ENCODE measurements at places on chromosomes 16 and 17.

DNA sequence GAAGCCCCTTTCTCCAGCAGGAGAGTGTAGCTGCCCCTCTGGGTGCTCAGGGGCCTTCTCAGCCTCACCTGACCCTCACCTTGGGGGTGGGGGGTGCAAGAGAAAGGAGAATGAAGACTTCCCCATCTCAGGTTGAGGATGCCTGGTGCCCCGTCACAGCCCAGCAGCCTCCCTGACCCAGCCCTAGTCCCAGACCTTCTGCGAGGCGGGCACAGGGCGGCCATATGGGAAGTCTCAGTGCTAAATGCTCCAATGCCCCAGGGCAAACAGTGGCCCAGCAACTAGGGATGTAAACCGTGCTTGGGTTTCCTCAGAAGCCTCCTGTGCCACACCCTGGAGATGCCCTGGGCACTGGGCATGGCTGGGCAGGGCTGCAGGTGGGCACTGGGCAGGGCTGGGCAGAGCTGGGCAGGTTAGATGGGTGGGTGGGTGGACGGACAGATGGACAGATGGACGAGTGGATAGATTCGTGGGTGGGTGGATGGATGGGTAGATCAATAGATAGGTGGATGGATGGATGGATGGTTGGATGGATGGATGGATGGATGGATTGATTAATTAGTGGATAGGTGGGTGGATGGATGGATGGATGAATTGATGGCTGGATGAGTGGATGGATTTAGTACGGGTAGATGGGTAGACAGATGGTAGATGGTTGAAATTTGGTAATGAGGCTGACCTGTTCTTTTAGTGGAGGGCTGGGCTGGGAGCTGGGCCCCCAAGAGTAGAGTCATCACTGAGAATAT lies 16.8 kb downstream of the TPSD1 start:
- no peak for DNase-seq

GRCh38 chr17:27762527-27763305 lies 37.6 kb downstream of the NOS2 start:
- DNase-seq = peak; percentile 57

- no peak for DNase-seq
These were observed 40.8 kb downstream of the IRX6 start for GRCh38 chr16:55364811-55365210.

GRCh38 chr16:65333283-65333682 lies 211.4 kb upstream of the CDH11 start:
- peak; percentile 35 for DNase-seq

DNA sequence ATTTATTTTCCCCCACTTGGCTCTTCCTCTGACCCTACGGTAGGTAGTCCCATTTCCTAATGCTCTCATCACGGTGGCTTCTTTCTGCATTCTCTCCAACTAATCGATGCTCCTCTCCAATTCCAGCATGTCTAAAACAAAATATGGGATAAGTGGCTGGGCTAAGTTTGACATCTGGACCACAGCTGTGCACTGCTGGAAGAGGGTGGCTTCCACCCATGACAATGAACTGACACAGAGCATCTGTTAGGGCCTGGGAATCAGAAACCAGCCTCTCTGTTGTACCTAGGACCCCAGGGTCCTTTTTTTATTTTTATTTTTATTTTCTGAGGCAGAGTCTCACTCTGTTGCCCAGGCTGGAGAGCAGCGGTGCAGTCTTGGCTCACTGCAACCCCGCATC lies 29.0 kb upstream of the SLC39A11 start:
- no peak for DNase-seq

GRCh38 chr16:51592001-51592501 lies 441.0 kb upstream of the SALL1 start:
- no peak for DNase-seq

- peak; percentile 59 for DNase-seq
These were observed 47.4 kb downstream of the AXIN2 start for GRCh38 chr17:65514082-65514481.

GRCh38 chr16:38941-39892 lies 14.2 kb downstream of the POLR3K start:
- no peak for DNase-seq

DNA sequence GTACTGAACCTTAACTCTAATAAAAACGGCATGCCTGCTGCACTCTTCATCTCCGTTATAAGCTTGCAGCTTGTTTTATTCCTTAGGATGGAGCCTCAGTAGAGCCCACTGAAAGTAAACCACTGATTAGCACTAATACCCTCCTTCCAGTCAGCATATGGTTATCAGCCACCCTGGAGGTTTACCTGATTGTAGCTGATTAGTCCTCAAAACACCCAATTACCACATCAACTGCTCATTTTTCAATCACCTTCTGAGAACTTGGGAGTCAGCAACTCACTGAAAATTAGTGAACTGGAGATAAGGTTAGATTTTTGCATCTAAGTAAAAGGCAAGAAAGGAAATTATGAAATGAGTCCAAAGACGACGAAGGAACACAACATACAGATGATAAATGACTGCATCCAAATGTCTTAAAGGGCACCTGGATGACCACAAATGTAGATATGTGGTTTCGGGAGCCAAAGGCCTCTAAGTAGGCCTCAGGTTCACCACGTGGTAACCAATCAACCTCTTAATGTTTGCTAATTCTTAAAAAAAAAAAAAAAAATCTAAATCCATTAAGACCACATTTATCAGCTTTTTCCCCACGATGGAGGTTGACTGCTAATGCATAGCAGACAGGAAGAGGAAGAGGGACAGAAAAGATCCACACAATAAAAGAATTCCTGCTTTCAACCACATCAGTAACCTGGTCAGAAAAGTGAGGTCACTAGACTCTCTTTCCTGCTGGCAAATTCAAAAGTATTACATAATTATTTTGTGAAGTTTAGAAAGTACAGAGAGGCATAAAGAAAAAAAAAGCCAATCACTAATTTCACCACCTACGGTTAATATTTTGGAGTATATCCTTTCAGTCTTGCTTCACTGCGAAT lies 28.0 kb downstream of the DCUN1D3 start:
- no peak for DNase-seq

DNA sequence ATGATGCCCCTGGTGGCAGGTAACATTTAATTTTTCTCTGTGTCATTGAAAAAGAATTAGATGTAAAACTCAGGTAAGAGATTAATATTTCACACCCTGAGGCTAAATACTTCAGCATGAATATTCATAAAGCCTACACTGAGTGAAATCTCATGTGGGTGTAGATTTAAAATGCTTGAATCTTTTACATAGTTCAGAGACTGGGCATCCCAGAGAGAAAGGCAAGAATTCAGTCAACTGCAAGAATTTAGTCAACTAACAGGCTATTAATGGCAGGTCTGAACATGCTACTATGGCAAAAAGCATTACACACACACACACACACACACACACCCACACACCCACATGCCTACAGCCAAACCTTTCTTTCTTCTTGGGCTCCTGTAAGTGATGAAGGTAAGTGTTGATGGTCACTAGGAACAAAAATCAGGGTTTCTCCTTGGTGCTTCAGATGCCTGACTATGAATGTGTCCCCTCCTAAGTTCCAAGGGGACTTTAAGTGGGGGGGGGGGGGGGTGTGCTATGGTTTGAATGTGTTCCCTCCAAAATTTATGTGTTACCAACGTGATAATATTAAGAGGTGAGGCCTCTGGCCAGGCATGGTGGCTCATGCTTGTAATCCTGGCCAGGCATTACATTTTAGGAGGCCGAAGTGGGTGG lies 63.7 kb upstream of the PSMD7 start:
- no peak for DNase-seq

GRCh38 chr16:70151941-70152509 lies 21.6 kb upstream of the CLEC18C start:
- no peak for DNase-seq

GRCh38 chr17:6611231-6611630 lies 29.3 kb downstream of the KIAA0753 start:
- no peak for DNase-seq

GRCh38 chr17:57806167-57806830 lies 43.5 kb downstream of the MRPS23 start:
- no peak for DNase-seq

- peak; percentile 12 for DNase-seq
These were observed 290.4 kb downstream of the HS3ST3A1 start for GRCh38 chr17:13311306-13311705.

DNA sequence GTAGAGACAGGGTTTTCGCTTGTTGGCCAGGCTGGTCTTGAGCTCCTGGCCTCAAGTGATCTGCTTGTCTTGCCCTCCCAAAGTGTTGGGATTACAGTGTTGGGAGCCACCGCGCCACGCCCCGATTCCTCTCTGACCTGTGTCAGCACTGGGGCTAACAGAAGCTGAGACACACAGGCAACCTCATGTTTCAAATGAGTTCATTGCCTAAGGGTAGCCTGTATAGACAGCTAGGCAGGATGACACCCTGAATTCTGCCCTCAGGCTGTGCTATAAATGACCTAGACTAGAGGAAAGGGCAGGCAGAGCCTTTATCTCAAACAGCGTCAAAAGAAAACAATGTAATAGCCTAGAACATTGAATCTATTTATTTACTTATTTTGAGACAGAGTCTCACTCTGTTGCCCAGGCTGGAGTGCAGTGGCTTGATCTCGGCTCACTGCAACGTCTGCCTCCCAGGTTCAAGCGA lies 2.3 kb upstream of the CDK3 start:
- DNase-seq = no peak

- no peak for DNase-seq
These were observed 287.6 kb downstream of the MAP2K6 start for GRCh38 chr17:69702078-69702477.

DNA sequence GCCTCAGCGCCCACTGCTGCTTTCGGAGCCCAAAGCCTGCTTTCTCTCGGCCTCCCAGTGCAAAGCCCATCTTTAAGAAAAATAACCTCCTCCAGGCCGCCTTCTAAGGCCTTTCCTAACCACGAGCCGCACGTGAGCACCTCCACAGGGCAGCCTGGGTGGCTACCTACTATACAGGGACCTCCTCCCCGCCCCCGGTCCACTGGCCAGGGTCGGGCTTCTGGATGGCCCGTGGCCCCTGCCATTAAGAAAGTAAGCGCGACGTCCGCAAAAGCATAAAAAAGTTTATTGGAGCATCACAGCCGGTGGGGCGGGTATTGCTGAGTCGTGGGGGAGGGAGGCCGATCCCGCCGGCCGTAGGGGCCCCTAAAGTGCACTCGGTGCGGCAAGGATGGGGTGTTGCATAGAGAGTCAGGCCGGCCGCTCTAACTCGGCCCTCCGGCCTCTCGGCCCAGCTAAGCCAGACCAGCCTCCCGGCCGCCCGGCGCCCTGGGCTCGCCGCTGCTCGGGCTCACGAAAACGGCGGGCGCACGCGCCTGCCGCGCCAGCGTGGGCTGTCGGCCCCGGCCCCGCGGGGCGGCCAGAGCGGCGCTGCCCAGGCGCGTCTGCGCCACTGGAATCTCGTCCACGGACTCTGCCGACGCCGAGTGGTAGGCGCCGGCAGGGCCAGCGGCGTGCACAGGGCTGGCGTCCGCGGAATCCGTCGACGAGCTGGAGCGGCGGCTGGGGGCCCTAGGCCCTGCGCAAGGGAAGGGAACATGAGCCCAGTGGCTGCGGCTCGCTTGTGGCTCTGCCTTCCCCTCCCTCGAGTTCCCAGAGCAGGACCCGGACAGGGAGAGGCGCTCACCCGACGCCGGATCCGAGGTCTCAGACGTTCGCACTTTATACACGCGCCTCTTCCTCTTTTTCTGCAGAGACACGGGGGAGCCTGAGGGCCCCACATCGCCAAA lies 1.1 kb upstream of the TPPP3 start:
- DNase-seq = no peak

- DNase-seq = no peak
These were observed 107.6 kb upstream of the CHMP6 start for GRCh38 chr17:80883831-80884735.

- DNase-seq = no peak
These were observed 1554.6 kb downstream of the CDH8 start for GRCh38 chr16:60481591-60481990.

DNA sequence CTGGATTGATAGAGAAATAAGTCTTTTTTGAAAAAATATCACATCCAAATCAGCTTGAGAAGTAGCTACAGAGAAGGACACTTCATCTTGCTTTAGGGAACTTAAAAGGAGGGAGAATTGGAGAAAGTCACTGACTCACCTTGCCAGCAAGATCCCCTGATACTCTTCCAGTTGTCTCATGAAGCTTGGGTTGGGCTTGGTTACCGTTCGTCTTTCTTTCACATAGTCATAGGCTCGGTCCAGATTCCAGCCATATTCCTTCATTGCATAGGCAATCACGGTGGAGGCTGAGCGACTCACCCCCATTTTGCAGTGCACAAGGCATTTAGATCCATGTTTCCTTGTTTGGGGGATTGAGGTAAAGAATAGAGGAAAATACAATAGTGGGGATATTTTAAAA lies 25.3 kb upstream of the CORO6 start:
- DNase-seq = no peak

DNA sequence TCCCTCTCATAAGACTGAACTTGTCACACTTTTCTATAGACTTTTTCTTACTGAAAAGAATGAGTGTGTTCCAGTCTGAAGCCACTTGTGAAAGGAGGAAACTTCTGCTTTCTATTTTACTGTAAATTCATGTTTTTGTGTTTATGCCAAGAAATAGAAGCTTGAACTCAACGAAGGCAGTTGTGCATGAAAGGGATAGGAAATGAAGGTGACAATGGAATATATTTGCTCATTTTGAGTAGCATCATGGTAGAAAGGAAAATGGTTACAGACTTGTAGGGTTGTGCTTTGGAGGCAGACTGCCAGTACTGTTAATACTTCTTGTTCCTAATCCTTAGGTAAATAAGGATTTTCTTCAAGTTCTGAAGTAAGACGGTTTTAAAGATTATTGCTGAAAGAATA lies 8.1 kb downstream of the CLTC start:
- DNase-seq = no peak

- no peak for DNase-seq
These were observed 48.9 kb downstream of the SNX29 start for GRCh38 chr16:12025472-12025871.

GRCh38 chr16:67386861-67387455 lies 6.3 kb downstream of the TPPP3 start:
- no peak for DNase-seq

DNA sequence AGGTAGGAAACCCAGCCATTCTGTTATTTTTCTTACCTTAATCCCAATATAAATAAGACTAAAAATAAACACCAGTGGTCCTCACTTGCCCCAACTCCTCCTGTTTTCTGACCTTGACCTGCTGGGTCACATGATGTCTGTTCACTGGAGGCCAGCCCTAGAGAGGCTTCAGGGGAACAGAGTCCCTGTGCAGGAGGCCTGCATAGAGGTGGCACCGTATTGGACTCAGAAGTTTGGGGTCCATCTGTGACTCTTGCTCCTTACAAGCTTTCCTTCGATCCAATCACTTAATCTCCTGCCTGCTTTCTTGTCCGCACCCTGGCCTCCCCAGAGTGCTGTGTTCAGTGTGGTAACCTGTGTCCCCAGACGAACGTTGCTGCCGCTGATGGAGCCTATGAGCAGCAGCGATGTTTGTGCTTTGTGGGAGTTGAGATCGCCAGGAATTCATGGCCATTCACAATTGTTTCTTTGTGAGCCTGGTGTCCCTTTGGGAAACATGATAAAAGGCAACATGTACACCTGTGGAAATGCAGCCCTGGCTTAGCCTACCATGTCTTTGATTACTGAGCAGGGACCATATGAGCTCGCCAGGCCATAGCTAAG lies 4.7 kb downstream of the IGSF6 start:
- DNase-seq = no peak

DNA sequence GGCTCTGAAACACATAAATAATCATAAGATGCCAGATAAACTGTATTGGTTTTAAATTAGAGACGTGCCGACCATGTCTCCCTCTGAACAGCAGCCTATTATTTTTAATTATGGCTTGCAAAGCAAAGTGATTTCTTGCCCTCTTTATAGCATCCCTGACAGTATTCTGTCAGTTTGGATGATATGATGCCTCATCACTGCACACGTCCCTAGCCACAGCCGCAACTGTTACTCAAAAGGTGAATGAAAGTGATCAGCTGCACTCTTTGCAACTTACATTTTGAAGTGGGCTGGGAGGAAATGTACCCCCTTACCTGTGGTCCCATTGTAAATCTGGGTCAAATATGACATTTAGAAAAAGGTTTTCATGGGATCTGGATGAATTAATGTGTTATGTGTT lies 389.9 kb downstream of the MAF start:
- no peak for DNase-seq
